ENCODE measurements at places on chromosomes 12 and 14.

DNA sequence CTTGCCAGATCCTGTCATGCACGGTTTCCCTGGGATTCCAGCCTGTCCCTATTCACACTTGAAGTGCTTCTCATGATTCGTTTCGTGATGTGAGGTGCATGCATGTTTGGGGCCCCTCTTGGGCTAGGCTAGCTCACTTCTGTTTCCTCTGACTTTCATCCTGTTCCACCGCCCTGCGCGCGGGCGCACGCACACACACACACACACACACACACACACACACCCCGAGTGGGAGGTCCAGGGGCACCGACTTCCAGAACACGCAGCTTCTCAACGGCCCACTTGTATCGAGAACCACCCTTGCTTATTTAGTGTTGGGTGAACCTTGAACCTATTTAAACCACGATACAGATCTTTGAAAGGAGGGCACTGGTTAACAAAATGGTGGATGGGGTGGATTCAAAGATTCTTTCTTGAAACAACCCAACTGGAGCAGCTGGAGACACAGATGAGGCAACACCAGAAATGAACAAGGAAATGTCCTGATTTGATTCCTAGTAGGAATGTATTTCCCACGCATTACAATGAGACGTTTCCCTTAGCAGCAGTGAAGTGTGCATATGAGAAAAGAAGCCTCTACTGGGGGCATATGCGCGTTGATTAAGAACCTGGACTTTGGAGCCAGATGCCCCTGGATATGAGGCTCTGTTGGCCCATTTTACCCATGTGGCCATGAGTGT is 16.3 kb downstream of the ELK3 start:
- no peak for DNase-seq

DNA sequence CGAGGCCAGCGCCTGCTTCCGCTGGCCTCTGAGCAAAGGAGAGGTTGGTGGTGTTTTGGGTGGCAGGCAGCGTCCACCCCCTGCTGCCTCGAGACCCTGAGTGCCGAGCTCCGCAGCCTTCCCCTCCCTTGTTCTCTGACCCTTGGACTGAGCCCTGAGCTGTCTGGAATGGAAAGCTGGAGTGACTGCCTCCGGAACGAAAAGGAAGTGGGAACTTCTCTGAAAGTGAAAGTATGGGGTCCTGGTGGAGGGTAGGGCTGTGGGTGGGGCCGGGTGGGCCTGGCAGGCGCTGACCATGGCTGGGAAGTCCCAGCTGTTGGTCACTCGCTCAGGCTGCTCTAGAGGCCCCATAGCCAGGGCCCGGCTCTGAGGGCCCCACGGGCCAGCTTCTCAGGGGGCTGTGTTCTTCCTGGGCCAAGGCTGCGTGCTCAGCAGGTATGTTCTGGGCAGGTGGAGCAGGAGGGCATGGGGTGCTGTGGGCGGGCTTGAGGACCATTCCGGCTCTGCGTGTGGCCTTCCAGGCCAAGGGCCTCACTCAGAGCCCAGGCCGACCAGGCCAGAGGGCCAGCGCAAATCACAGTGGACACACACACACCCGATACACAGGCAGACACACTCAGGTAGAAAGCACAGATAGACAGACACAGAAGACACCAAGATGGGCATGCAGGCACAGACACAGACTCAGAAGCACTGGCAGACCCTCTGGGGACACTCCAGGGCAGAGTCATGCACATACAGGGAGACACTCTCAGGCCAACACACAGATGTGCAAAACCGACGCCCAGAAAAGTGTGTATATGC is at the start of gene EXOC3L4:
Gene EXOC3L4, plus strand, starts transcription at position 320 of the 804 bp plus-strand sequence. CDS start 5,495 bp downstream, outside the sequence.
- no peak for DNase-seq

DNA sequence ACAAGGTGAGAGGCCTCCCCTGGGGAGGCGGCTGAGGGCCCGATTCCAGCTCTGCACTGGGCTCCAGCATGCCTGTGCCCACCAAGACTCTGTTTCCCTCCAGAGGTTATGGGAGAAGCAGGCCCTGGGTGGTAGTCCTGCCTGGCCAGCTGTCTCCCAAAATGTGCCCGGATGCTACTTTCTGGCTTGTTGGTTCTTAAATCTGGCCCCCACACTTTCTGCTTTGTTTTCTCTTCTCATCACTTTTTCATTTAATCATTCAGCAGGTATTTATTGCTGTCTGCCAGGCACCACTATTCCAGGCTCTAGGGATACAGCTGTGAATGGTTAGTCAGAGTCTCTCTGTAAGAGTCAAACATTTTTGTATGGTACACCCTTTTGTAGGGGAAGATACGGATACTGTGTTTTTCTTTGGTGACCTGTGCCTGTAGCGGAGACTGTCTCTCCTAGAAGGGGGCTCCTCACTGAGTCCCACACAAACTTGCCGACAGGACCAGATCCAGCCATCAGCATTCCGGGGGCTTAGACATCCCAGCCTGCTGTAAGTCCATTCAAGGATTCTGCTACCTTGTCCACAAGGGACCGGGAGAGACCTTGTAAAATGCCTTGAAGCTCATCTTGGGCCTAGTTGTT is 3.8 kb downstream of the DHRS2 start:
- no peak for DNase-seq

DNA sequence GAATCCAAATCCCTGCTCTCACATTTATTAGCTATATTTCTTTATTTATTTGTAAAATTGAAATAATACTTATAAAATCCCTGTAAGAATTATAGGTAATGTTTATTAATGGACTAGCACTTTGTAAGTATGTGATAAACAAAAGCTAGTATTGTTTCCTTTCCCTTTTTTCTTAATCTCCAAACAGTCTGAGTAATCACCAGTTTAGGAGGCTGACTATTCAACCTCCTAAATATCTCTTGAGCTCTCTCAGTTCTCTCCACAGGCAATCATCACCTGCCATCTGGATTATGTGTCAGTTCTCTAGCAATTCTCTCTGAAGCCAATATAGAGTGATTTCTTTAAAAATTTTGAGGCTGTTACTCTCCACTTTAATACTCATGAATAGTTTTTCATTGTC is 9.2 kb upstream of the LYZ start:
- DNase-seq: no peak

- no peak for DNase-seq
Observed at GRCh38 chr12:6292606-6293005, 17.9 kb upstream of the PLEKHG6 start.

DNA sequence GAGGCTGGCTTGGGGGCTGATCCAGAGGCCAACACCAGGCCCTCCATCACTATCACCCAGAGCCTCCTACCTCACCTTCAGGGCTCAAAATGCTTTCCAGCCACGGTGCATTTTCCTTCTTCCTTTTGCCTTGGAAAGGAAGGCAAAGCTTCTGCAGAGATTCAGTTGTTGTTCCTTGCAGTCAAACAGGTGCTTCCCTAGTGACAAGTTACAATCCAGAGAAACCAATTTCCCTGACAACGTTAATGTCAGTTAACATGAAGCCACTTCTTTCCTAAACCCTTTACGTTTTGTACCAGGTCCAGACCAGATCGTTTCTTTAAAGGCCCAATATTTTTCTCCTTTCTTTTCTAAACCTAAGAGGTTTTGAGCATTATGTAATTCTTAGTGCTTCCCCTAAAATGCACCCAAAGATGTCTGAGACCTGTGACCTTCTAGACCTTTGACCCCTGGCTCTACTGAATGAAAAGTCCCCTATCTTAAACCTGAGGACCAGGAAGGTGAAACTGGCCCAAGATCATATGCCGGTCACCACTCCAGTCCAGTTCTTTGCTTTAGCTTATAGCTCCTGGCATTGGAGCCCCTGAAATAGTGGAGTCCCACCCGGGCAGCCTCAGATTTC is 211.5 kb downstream of the SLC41A2 start:
- DNase-seq: no peak

DNA sequence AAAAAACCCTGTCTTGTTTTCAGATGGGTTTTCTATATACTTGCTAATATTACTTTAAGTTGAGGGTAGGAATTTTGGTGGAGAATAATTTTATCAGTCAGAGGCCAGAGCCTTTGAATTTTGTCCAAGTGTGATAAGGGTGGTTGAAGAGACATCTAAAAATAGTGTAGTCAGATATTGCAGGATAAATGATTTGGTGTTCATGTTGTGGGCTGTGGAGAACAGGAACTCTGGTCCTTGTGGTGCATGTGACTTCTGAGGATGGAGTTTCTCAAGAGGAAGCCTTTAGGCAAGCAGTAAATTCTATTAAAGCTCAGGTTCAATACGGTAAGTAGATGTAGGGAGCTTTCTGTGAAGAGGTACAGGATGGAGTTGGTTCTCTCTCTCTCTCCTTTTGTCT is 2.8 kb downstream of the ADAM21 start:
- no peak for DNase-seq

- peak; percentile 69 for DNase-seq
Observed at GRCh38 chr14:100703386-100704220, 23.1 kb upstream of the DLK1 start.

GRCh38 chr12:53543539-53543938 is 36.3 kb upstream of the NPFF start:
- DNase-seq: peak; percentile 62

DNA sequence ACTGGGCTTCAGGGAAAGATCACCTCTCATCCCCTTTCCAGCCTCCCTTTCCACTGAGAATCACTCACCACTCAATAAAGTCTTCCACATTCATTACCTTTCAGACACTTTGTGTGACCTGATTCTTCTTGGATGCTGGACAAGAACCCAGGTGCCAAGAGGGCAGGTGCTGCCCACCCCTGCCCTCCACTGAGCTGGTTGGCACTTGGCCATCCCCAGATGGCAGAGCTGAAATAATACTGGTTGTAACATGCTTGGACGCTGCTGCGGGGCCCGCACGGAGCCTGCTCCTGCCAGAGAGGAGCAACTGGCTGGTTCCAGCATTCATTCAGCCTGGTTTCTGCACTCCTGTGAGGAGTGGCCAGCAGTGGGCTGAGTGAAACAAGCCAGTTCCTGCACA is 386.7 kb upstream of the CCDC196 start:
- DNase-seq: no peak

DNA sequence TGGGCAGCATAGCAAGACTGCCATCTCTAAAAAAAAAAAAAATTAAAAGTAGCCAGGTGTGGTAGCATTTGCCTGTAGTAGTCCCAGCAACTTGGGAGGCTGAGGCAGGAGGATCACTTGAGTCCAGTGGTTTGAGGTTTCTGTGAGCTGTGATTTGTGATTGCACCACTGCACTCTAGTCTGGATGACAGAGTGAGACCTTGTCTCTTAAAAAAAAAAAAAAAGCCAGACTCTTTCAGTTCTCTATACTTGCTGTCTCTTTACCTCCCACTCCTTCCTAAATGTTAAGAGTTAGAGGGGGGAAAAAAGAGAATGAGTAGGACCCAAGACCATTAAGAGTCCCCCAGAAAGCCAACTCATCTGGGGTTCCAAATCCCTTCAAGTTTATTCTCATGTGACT is 17.8 kb downstream of the EIF2S1 start:
- DNase-seq: no peak

DNA sequence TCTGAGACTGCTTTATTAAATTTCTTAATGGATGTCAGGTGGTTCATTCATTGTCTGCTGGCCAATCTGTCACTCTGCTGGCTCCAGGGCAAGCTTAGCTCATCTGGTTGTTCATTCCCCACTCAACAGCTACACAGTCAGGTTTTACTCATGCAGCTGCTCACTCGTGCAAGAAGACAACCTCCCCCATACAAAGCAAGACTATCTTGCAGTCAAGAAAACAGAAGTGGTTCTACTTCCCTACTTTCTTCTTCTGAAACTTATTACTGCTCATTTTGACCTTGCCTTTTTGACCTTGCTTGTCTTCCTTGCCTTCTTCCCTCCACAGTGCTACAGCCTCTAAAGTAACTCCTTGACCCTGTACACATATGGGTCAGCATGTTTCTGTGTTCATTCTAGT is 277.9 kb downstream of the SSPN start:
- no peak for DNase-seq

DNA sequence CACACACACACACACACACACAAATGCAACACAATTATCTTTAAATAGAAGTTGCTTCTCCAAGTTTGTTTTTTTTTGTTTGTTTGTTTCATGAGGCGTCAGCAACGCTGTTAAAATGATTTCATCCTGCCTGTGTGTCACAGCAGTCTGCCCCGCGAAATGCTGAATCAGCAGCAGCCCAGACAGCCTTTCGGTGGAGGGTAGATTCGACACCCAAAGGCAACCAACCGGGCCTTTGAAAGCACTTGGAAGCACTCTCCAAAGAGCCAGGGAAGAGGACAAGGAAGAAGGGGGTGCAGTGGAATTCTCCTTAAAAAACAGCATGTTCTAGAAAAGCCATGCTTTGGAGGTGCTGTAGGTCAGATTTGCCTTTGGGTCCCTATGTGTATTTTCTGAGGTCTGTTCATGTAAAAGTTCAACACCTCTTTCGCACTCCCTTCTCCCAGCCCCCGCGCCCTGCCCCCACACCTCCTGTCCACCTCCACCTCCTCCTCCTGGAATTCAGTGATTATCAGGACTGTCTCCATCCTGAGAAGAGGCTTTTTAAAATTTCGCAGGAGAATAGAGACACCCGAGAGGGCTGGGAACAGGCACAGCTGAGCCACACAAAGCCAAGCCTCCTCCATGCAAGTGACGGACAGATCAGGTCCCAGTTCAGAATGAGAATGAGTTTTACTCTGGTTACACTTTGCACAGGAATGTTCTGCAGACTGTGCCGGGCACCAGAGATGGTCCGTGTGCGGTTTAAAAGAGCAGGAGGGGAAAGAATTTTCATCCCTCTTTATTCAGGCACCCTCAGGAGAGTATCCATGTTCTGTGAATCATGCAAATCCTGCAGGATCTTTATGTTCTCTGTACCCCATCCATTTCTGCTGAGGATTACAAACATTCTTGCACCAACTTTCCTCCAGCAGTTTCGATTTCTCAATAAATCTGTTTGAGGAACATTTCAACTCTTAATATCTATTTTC is 177.9 kb downstream of the ETV6 start:
- no peak for DNase-seq

DNA sequence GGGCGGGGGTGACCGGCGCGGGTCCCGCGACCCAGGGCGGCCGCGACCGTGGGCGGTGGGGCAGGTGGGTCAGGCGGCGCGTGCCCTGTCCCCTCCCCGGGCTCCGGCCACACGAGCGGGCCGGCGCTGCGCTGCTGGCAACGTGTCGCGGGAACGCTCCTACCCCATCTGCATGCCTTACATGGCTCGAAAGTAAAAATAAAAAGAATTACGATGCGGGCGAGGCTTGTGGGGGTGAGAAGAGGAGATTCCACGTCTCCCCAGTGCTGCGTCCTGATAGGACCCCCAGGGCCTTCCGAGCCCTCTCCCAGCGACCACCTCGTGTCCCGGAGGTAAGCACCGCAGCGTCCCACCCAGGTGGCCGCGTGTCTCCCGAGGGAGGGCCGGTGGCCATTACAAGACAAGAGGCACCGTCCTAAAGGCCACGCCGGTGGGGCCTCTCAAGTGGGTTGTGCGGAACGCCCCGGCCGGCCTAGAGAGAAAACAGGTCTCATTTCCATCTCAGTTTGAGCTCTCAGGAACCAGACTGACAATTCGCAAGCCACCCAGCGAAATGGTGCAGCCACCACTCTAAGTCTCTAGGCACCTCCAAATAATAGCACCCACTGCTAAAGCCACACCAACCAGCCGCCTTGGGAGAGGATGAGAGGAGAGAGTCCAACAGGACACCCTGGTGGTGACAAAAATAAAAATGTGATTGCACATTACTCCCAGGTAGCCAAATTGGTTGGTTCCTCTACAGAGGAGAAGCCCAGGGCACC is 612 bp upstream of the FOXN3 start:
- DNase-seq: no peak

All from LNCaP clone FGC (cell line).